ENCODE measurements at places on chromosomes 4 and X. TPM values are rescaled to one million over a fixed set of nuclear protein-coding genes. Genes with fewer than 3 reads are reported as not detected.

Gene TMSB15C
- total RNA-seq = 0.55 TPM

- H3K4me1 ChIP-seq = no peaks in the 10 kb centered on the region
- H3K4me3 ChIP-seq = no peak overlapping the region
- no peak for DNase-seq
- no peaks in the 10 kb centered on the region for H3K36me3 ChIP-seq
- H3K27me3 ChIP-seq = no peaks in the 10 kb centered on the region
- no peak overlapping the region for H3K27ac ChIP-seq
Measured at GRCh38 chrX:101028562-101028961, 23.3 kb downstream of the TRMT2B start.

Gene PDGFC
- total RNA-seq = 20.6 TPM

DNA sequence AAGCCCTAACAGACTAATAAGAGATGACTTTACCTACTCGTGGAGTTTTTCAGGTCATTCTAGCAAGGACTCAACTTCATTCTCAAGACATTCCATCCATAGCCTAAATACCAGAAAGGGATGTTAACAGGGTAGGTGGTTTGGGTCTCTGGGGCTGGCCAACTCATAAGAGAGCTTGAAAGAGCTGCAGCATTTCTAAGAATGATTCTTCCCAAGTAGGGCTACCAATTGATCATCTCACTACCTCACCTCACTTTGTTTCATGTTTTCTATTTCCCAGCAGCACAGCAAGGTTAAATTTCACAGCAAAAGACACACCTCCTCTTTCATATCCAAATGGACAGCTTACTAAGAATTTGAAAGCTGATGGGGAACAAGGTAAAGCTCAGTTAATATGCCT, 614.8 kb upstream of the DIPK2B start:
- no peak overlapping the region for H3K27ac ChIP-seq
- H3K36me3 ChIP-seq = no peaks in the 10 kb centered on the region
- H3K4me3 ChIP-seq = no peak overlapping the region
- no peaks in the 10 kb centered on the region for H3K4me1 ChIP-seq

DNA sequence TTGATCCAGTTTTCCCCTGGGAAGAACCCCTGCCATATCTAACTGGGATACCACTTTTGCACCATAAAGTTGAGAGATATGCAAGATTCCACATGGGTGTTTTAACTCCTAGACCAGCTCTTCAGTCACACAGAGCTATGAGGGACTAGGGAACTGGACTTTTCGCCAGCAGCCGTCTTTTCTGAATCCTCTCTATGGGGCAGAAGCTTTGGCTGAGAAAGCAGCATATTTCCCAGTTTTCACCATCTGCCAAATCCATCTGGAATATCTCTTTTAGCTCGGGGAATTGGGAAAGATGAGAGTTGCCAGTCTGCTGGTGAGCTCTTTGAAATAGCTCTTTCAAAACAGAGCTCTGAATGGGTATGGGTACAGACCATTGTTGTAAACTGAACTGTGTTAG, 20.9 kb downstream of the APOOL start:
- H3K36me3 ChIP-seq = no peaks in the 10 kb centered on the region
- H3K27ac ChIP-seq = no peak overlapping the region
- H3K4me1 ChIP-seq = no peaks in the 10 kb centered on the region
- H3K27me3 ChIP-seq = no peaks in the 10 kb centered on the region

- no peak for DNase-seq
- no peaks in the 10 kb centered on the region for H3K36me3 ChIP-seq
- no peak overlapping the region for H3K27ac ChIP-seq
- H3K27me3 ChIP-seq = peaks cover 30% of the 10 kb centered on the region
- H3K4me3 ChIP-seq = no peak overlapping the region
Measured at GRCh38 chr4:3805026-3805425, 38.8 kb downstream of the ADRA2C start.

GRCh38 chr4:13540446-13541175, 3.7 kb downstream of the NKX3-2 start:
- H3K36me3 ChIP-seq = no peaks in the 10 kb centered on the region
- peaks cover 100% of the 10 kb centered on the region for H3K27me3 ChIP-seq
- no peak for DNase-seq
- H3K4me3 ChIP-seq = peak overlapping the region; percentile 88

GRCh38 chr4:106595906-106596305, 227.3 kb upstream of the GIMD1 start:
- H3K4me3 ChIP-seq = no peak overlapping the region
- no peaks in the 10 kb centered on the region for H3K36me3 ChIP-seq
- DNase-seq = no peak
- H3K4me1 ChIP-seq = no peaks in the 10 kb centered on the region

- H3K4me3 ChIP-seq = no peak overlapping the region
- H3K4me1 ChIP-seq = peaks cover 5% of the 10 kb centered on the region
- H3K36me3 ChIP-seq = no peaks in the 10 kb centered on the region
- no peak overlapping the region for H3K27ac ChIP-seq
- H3K27me3 ChIP-seq = no peaks in the 10 kb centered on the region
Measured at GRCh38 chr4:74014332-74014731, 15.9 kb upstream of the CXCL5 start.

GRCh38 chrX:134743091-134743490, 84.8 kb upstream of the PLAC1 start:
- H3K27me3 ChIP-seq = no peaks in the 10 kb centered on the region
- H3K4me1 ChIP-seq = no peaks in the 10 kb centered on the region
- no peak overlapping the region for H3K27ac ChIP-seq
- H3K36me3 ChIP-seq = no peaks in the 10 kb centered on the region

DNA sequence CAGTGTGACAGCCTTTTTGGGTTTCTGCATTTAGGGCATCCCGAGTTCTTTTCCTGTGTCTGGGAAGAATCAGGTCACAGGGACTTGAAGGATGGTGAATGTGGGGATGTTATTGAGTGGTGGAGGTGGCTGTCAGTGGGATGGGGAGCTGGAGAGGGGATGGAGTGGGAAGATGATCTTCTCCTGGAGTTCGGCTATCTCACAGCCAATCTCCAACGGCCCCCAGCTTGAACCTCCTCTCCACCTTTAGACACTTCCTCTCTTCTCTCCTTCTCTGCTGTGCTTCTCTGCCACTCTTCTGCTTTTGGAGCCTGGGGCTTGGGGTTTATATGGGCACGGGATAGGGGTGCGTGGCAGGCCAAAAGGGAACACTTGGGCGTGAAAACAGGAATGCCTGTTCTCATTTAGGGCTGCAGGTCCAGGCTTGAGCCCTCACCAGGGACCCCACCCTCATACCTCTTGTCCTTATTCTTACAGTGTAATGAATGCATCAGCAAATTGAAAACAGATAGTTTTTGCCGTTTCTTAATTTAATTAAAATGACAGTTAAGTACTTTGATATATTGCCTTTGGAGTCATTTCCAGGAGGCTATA, 37.5 kb downstream of the USP9X start:
- H3K4me3 ChIP-seq = no peak overlapping the region
- no peak overlapping the region for H3K27ac ChIP-seq
- H3K4me1 ChIP-seq = no peaks in the 10 kb centered on the region
- no peak for DNase-seq
- H3K36me3 ChIP-seq = no peaks in the 10 kb centered on the region

- DNase-seq = no peak
- H3K36me3 ChIP-seq = no peaks in the 10 kb centered on the region
- H3K4me1 ChIP-seq = peaks cover 18% of the 10 kb centered on the region
- no peak overlapping the region for H3K4me3 ChIP-seq
- H3K27me3 ChIP-seq = no peaks in the 10 kb centered on the region
- no peak overlapping the region for H3K27ac ChIP-seq
Measured at GRCh38 chr4:692771-693554, 4.0 kb upstream of the SLC49A3 start.

All from transverse colon (tissue), 4 donors.